Right hindlimb (tissue), 1 donor: ENCODE measurements at places on chromosomes 4 and X.

DNA sequence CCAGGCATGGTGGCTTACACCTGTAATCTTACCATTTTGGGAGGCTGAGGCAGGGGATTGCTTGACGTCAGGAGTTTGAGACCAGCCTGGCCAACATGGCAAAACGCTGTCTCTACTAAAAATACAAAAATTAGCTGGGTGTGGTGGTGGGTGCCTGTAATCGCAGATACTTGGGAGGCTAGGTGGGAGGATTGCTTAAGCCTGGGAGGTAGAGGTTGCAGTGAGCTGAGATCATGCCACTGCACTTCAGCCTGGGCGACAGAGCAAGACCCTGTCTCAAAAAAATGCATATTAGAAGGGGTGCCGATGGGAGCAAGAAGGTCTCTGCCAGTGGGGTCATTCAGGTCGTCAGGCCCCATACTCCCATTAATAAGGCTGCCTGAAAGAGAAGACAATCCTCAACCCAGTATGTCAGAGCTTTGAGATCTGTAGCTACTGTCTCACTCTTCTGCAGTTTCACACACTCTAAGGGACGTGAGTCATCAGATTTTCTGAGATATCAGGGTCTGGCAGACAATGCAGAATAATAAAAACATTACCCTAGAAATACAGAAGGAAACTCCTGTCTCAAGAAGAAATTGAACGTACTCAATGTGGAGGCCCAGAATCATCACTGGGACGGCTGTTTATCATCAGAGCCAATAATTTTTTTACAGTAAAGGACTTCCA, 176.7 kb upstream of the FAT1 start:
- DNase-seq: no peak

- DNase-seq: no peak
Measured at GRCh38 chrX:2172359-2172758, 328.4 kb downstream of the DHRSX start.

DNA sequence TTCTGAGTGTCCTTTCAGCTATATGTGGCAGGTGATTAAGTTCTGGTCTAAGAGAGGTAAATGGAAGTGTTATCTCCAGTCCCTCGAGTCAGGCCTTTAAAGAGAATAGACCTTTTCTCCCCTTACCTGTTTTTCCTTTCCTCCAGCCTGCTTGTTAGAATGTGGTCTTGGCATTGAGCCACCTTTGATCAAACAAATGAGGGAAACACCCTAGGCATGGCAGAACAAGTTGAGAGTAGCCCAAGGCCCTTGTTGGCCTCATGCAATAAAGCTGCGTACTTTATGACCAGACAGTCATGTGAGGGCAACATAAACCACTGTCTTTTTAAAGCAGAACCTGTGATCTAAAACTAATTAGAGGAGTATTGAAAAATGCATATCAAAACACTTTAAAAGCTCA, 13.2 kb upstream of the IL13RA2 start:
- no peak for DNase-seq

- no peak for DNase-seq
Measured at GRCh38 chr4:32624943-32625603, 1904.9 kb downstream of the PCDH7 start.

DNA sequence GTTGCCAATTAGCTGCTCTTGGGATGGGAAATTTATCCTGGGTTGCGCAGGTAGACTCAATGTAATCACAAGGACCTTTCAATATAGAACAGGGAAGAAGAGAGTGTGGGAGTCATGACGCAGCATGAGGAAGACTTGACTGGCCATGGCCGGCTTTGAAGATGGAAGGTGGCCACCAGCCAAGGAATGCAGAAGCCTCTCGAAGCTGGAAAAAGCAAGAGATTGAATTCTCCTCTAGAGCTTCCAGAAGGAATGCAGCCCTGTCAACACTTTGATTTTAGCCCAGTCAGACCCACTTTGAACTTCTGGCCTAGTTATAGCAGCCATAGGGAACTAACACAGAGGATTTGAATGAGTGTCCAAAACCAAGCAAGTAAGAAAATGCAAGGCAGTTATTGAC, 14.7 kb upstream of the SH3KBP1 start:
- no peak for DNase-seq

DNA sequence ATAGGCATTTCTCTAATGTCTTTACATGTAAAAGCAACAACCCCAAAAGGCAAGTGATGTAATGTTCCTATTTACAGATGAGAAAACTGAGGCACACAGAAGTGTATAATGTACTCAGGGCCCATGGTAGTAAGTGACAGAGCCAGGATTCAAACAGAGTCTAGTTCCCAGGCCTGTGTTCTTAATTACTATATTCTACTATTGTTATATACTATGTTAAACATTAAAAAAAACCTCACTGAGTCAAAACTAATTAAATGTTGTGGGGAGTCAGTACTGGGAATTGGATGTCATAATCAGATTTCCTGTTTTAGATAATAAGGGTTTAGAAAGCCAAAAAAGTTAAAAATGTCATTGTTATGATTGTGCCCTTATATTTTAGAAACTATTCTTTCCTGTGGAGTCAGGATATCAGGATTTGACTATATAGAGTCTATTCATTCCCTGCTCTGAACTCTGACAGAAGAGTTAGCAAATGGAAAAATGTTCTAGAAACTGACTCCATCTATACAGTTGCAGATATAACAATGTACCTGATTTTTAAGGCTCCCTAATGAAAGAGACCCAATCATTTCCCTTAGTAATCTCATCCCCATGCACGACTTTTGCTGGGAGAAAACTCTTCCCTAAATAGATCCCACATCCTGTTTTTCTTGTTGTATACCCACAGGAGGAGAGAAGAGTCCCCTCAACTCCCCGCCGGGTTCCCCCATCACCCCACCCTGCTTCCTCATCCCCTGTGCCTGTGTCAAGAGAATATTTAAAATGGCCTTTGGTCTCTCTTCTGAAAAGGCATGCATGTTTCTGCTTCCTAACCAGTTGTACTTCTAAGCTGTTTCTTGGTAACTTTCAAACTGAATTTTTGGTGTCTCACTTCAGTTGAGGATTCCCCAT, 69.7 kb downstream of the REELD1 start:
- no peak for DNase-seq

DNA sequence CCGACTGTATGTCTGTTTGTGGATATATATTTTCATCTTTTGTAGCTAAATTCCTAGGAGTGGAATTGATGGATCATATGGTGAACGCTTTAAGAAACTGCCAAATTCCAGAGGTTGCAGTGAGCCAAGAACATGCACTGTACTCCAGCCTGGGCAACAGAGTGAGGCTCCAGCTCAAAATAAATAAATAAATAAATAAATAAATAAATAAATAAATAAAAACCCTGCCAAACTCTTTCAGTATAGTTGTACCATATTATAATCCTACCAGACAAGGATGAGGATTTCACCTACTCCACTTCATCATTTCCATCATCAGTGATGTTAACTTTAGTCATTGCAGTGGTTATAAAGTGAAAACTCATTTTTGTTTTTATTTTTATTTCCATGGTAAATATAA, 325.1 kb upstream of the ANXA10 start:
- DNase-seq: no peak

DNA sequence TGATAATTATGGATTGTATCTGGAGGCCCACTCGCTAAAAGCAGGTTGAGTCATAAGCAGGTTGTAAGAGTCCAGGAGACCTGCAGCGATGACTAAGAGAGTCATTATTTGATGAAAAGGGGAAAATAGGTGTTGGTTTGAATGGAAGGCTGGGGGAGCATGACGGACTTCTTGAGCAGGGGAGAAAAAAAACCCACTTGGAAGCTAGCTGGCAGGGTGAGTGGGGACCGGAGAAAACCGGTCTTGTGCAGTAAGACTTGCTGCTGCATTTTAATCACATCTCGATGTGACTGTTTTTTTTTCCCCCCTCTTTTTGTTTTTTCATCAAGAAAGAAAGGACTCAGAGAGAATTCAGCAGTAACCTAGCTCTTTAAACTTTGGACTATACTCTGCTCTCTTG, 90.0 kb downstream of the IGSF1 start:
- DNase-seq: no peak

DNA sequence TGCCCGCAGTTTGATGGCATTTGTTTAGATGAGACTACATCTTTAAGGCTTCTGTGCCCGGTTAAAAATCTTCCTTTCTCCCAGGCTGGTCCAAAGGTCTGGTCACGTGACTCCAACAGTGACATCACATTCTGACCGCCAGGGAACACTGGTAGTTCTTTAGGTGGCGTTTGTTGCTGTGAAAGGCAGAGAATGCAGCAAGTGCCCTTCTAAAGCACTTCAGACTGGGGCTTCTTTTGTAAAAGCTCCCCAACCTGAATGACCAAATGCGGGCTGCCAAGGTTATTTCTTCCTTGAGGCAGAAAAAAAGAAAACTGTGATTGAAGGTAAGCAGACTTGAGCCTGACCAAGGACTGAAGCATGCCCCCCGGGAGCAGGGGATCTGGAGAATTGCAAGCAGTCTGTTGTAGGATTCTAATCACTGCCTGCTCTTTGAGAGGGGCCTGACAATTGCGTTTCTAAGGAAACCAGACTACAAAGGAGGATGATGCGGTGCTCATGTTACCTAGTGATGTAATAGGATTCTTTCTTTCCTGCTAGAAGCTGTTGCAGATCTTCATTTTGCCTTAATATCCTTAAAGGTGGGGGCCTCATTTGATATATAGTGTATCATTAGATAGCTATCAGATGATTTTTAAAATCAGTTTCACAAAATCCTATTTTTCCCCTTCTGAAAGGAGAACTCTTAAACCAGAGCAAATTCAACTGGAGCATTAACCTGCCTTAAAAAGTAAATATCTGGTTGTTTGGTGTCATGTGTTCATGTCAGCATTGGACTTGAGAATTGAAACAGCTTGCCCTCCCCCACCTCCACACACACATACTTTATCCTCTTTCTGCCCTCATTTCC, 133.1 kb downstream of the AKAP4 start:
- peak; percentile 16 for DNase-seq

DNA sequence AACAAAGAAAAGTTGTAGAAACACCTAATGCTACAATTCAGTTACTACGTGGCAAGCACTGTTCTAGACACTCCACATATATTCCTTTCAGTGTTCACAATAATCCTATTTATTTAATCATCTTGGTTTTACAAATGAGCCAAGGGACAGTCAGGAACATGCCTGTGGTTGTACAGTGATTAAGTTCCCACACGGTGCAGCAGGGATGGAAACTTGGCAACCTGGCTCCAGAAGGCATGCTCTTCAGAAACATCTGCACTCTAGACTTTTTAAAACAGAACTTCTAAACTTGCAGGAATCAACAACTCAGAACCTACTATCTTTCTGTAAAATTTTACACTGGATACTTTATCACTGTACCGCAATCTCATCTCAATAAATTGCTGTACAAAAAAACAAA, 32.1 kb downstream of the TAPT1 start:
- no peak for DNase-seq

- no peak for DNase-seq
Measured at GRCh38 chr4:182354867-182355266, 111.7 kb downstream of the TENM3 start.

DNA sequence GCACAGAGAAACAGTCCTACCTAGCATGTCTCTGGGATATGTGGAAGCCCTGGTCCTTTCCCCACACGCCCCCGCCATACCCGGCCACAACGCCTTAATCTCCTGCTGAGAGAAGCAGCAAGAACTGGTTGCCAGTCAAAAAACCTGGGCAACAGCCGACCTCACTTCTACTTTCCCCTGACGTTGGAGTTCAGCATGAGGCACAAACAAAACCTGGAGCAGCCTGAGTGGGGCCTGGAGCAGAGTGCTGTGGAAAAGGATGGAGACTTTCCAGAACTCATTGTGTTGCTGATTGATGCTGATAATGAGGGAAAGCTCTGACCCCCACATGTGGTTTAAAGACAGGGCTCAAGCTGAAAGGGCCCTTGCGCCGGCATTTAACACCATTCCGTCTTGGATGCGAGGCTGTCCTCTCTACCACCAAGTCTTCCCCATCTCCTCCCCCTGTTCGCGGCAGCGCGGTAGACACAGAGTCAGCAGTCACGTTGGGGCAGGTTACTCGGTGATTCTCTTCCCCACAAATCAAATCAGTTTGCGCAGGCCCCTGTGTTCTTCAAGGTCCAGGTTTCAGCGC, 666 bp downstream of the CCDC158 start:
- DNase-seq: no peak

DNA sequence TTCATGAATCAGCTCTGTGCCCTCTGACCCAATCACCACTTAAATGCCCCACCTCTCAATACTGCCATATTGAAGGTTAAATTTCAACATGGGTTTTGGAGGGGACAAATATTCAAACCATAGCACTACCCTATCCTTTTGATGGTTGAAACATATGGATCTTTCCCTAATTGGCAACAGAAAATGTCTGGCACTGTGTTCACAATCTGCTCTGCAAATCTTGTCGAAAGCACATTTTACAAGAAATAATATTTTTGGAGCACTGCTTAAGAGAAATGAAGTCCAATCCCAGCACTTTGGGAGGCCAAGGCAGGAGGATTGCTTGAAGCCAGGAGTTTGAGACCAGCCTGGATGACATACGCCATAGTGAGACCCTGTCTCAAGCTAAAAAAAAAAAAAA, 130.6 kb upstream of the FAM9C start:
- no peak for DNase-seq

DNA sequence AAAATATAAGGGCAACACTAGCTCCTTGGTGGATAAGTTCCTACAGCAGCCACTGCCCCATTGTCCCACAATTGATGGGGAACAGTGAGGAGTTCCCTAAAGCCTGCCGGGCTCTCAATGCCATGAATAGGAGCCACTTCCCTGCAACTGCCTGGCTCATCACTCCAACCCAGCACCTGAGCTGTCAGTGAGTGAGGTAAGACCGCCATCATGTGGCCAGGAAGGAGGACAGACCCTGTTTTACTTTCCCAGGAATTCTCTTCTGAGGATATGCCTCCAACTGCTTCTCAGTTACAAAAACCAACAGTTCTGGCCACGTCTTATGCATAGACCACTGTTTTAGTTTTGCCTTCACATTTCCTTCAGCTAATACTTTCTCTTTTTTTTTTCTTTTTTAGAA, 45.5 kb downstream of the SRPX start:
- DNase-seq: no peak

GRCh38 chr4:138734746-138735145, 280.8 kb upstream of the NOCT start:
- no peak for DNase-seq

- DNase-seq: no peak
Measured at GRCh38 chr4:187811591-187811990, 184.0 kb upstream of the ZFP42 start.

- no peak for DNase-seq
Measured at GRCh38 chr4:95129031-95129430, 371.3 kb downstream of the BMPR1B start.

DNA sequence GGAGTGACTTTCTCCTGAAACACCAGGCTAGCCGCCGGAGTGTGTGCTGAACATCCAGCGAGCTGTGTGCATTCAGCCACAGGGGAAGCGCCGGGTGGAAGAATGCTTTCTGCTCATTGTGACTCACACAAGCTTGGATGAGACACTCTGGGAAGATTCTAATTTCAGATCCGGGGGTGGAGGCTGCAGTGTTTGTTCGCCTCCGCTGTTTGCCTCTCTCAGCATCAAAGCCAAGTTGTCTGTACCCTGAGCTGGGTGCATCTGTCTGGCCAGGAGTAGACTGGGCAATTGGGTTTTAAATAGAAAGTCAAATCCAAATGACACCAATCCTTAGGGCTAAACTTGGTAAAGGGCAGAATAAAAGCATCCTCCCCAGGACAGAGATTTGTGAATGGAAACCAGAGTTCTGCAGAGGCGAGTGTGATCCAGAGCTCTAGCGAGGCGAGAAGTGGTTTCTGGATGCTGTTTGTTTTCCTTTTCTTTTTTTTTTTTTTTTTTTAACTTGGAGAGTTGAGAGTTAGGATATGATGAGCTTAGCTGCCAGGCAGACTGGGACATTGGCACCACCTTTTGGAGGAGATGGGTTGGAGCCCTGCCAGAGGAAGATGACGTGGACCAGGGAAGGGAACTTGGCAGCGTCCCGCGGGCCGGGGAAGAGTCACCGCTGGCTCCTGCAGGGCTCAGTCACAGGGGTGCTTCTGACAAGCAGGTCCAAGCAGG, 196.0 kb upstream of the PSAPL1 start:
- DNase-seq: peak; percentile 71
